ENCODE measurements at places on chromosomes 7 and 10.
A peak's percentile ranks its signal among the peaks of the same experiment; 100 is the strongest.

DNA sequence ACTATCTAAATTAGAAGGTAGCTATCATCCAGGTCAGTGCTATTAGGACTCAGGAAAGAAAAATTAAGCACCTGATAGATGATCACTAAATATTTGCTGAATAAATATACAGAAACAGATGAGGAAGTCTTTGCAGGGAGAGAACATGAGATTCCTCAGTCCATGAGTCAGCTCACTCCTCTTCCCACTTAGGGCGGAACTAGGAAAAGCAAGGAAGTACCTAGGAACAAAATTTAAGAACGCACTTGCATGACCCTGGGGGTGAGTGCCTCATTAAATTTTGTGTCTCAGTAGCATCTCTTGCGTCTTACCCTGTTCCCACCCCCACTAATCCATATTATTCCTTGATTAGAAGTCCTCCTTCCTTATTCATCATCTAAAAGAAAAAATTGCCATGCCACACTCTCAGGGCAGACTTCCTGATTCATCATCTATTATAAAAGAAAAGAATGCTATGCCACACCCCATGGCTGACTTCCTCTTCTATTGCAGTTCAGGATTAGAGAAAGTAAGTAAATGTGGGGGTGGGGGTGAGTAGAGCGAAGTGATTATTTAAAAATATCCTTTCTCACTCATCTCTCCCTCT is 208.8 kb downstream of the THSD7A start:
- no peak for DNase-seq

DNA sequence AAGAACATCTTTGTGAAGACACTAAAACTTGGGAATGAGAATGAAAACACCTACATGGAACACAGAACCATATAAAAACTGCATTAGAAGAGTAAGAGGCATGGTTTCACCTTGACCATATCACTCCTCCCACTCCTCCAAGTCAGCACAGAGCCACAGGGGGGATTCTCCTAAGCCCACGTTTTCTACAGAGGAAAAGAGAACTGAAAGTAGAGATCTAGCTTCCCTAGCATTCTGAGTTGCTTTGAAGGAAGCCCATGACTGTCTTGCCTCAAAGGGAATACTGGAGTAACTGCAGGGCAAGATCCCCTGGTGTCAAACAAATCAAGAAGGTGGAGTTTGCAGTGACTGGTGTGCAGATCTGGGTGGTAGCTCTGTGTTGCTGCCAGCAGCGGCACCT is 43.9 kb downstream of the HBP1 start:
- no peak for DNase-seq

DNA sequence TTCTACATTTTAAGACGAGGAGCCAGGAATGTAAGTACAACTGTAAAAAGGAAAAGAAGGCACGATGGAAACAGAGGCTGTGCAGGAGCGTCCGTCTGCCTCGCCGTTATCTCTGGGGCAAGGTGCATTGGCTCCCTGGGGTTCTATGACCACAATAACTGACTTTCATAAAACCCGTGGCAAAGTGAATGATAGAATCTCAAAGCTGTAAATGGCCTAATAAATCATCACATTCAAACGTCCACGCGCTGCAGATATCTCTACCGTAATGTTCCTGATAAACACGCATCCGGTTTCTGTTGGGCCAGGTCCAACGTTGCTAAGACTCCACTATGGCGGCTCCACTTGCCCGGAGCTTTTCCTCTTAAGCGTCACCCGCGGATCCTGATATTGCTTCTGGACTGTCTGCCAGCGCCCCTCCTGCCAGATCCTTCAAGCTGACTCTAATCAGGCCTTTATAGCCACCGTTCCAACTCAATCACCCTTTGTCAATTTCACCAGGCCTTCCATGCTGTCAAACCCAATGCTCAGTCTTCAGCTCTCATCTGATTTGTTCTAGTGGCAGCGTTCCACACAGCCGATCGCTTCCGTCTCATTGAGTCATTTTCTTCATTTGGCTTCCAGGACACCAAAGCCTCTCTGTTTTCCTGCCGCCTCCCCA is 265.6 kb upstream of the FOXK1 start:
- no peak for DNase-seq

- no peak for DNase-seq
These were observed 49.5 kb downstream of the DIP2C start for GRCh38 chr10:639751-640672.

DNA sequence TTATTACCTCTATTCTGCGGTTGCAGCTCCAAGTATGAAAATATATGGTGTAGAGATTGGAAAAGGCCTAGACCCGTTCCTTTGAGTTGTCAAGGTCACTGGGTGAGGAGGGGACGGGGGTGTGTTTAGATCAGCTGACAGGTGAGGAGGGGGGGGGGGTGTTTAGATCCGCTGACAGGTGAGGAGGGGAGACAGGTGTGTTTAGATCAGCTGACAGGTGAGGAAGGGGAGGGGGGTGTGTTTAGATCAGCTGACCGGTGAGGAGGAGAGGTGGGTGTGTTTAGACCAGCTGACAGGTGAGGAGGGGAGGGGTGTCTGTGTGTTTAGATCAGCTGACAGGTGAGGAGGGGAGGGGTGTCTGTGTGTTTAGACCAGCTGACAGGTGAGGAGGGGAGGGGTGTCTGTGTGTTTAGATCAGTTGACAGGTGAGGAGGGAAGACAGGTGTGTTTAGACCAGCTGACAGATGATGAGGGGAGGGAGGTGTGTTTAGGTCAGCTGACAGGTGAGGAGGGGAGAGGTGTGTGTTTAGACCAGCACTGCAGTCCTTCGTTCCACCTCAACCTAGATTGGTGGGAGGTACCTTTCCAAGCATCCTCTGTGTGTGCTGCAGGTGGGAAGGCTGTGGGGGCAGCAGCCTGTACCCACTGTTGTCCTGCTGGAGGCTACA is 655.0 kb upstream of the ADARB2 start:
- no peak for DNase-seq

GRCh38 chr10:89516149-89516832 is 19.1 kb downstream of the SLC16A12 start:
- DNase-seq: no peak

- DNase-seq: no peak
These were observed 282.9 kb downstream of the PAXIP1 start for GRCh38 chr7:154720016-154720415.

- no peak for DNase-seq
These were observed 34.5 kb downstream of the PPIF start for GRCh38 chr10:79381804-79382221.

DNA sequence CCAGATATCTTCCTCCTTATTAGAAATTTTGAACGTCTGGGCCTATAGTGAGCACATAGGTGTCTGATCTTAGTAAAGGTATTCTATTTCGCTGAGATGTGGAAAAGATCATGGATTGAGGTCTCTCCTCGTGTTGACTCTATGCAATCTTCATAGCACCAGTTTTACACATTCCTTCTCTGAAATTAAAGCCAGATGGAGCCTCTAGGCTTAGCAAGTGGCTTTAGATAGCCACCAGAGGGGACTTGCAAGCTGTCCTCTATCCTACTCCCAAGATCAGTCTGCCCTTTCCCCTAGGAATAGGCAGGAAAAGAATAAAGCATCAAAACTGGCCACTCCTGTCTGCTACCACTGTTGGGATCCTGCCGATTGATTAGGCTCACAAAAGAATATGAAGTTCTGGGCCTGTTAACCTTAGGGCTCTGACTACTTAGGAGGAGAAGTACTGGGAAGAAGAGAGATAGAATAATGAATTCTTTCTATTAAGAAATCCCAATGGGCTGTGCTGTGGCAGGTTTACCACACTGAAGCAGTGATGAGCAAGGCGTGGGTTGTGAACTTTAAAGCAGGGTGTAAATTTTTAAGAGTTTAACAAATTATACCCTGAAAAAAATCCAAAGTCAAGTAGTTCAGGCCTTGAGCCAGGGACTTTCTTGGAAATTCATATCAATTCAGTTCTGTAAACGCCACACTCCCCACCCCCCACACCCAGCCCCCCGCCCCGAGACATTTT is 2.2 kb upstream of the STRIP2 start:
- DNase-seq: no peak

DNA sequence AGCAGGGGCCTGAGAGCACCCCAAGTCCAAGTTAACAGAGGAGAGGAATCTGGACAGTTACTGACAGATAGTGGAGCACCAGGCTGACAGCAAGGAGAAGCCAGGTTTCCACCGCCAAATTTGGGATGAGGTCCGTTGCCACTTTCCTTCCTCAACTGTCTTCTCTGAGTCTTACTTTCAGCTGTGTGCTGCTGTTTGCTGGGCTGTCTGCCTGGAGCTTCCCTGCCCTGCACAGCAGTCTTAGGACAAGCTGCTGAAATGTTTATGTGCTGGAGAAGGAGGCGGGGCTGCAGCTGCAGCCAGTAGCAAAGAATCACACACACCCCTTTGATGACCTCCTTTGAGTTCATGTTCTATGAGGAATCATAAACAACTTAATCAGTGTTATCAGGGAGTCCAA is 17.4 kb upstream of the CYP3A7 start:
- DNase-seq: no peak

DNA sequence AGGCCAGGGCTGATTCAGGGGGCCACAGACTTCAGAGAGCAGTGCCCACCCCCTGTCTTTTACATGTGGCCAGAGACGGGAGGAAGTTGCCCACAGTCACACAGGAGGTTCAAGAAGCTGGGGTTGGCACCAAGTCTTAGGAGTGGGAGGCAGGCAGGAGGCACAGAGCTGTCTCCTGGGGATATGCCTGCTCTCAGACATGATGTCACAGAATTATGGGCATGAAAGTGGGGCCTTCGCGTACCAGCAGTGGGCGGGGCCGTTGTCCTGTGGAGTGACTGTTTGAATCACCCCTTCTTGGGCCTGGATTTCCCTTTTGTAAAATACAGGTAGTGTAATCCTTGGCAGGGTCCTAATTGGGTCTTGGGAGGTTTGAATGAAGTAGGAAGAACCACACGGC is 81.2 kb upstream of the PPIF start:
- DNase-seq: no peak

GRCh38 chr7:39536951-39537350 is 29.3 kb upstream of the YAE1 start:
- DNase-seq: no peak

DNA sequence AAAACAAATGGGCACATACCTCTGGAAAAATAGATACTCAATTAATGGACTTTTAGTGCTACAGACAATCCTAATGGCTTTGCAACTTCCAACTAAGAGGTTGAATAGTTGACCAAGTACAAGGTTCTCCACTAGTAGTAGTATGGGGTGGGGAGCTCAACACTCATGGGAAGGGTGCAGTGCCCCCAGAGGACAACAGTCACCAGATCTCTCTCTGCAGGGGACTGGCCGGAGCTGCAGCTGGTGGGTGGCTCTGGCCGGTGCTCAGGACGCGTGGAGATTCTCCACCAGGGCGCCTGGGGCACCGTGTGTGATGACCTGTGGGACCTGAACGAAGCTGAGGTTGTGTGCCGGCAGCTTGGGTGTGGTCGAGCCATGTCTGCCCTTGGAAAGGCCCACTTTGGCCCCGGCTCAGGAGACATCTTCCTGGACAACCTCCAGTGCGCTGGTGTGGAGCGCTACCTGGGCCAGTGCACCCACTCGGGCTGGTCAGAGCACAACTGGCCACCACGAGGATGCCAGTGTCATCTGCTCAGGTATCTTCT is 68.1 kb downstream of the CUZD1 start:
- no peak for DNase-seq

- DNase-seq: no peak
These were observed 24.7 kb upstream of the MACC1 start for GRCh38 chr7:20241911-20242261.

GRCh38 chr7:127678947-127679346 is 27.0 kb downstream of the SND1 start:
- DNase-seq: no peak

DNA sequence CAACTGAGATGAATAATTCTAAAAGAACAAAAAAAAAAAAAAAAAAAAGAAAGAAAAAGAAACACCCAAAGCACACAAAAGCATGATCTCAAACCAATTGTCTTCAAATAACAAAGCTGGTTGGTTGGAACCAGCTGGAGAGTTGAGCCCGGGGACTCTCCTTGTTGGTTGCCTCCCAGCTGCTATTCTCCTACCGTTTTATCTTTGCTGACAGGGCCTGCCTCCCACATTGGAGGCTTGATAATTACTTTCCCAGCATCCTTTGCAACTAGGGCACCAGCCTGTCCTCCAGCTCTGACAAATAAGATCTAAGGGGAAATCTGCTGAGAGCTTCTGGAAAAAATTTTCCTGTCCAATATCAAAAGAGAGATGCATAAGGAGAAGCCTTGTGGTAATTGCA is 6.8 kb downstream of the PON1 start:
- DNase-seq: no peak

DNA sequence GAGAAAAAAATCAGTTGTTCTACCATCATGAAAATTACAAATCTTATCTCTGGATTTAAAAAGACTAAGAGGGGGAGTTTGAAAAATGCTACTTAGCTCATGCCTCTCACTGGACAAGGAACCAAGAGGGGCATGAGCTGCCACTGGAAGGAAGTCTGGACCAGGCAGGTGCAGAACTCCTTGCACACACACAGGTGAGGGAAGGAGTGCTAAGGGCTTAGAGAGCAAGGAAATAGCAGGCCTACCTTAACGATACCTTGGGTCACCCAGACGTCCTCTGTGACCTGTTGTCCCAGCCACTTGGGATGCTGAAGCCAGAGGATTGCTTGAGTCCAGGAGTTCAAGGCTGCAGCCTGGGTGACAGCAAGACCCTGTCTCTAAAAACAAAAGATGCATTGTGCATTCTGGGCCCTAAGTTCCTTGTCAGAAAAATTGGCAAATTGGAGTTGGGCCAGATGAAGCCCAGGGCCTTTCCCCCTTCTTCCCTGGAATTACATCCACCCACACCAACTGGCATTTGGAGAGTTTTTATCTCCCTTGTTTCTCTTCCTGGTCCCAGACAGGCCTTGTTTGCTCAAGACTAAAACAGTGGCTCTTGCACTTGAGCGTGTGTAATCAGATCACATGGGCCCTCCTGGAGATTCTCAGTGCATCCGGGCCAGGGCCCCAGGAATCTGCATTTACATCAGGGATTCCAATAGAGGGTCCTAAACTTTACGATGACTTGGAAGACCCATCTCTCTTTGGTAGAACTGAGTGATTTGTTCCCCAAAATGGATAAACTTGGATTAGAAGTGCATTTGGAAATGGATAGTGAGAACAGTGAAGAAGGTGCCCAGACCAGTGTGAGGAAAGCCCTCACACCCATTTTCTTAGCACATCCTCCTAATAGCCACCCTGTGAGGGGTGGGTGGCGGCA is 3.0 kb downstream of the DDIT4 start:
- no peak for DNase-seq

GRCh38 chr10:129035052-129035827 is 431.8 kb upstream of the MGMT start:
- peak; percentile 28 for DNase-seq

- no peak for DNase-seq
These were observed 28.4 kb downstream of the PCDH15 start for GRCh38 chr10:54772468-54773122.

DNA sequence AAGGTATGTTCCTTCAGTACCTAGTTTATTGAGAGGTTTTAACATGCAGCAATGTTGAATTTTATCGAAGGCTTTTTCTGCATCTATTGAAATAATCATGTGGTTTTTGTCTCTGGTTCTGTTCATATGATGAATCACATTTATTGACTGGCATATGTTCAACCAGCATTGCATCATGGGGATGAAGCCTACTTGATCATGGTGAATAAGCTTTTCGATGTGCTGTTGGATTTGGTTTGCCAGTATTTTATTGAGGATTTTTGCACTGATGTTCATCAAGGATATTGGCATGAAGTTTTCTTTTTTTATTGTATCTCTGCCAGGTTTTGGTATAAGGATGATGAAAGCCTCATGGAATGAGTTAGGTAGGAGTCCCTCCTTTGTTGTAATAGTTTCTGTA is 204.0 kb upstream of the GNAI1 start:
- no peak for DNase-seq

All from activated effector memory CD4-positive, alpha-beta T cell treated with Interleukin-2 at 50 U/mL for 16 hours (primary cell).